ENCODE measurements at places on chromosomes 3 and 15. TPM values are rescaled to one million over a fixed set of nuclear protein-coding genes. Genes with fewer than 3 reads are reported as not detected.
A peak's percentile ranks its signal among the peaks of the same experiment; 100 is the strongest.

DNA sequence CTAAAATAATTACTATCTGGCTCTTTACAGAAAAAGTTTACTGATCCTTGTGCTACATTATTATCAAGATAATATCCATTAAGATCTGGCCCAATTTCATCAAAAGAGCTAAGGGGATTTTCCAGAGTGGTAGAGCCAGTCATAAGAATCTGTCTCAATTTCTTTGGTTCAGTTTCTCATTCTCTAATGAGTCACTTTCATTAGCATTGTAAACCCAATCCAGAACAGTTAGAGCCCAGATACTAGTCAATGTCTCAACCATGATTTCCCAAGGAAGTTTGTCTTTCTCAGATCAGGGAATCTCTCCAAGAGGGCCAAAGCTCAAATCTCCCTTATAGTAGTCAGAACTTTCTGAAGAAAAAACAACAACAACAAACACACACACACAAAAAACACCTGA lies 131.1 kb upstream of the PPP2R3A start:
- no peak for ATAC-seq

DNA sequence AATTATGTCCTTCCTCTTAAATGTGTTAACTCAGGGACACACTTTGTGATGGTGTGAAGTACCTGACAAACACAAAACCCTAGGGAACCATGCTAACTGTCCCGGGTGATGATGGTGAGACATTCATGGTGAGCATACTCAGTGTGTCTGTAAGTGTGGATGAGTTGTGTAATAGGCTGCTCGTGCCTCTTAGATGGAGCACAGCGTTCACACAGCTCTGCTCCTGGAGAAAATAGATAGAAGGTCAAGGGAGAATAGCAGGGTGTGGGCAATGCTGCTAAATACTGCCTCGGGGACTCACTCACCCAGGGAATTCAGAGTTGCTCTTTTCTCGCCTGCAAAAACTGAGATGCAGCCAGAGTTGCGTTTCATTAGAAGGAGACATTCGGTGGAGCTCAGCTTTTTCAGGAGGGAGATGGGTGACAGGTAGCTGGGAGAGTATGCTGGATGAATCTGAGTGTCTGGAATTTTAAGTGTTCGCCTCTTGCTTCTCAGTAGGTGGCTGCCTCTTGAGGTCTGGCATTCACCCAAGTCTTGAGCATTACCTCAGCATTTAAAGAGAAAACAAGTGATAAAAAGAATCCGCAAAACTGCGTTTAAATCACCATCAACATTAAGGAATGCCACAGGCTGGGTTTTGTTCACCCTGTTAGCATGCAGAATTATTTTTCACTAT lies 813.2 kb downstream of the AGBL1 start:
- ATAC-seq = no peak

GRCh38 chr3:31635545-31635944 lies 102.8 kb downstream of the STT3B start:
- no peak for ATAC-seq

Gene DPPA2
- total RNA-seq = not detected

GRCh38 chr15:81133782-81134461 lies at the start of gene CFAP161:
Gene CFAP161 (plus strand): TSS chr15:81134270. CDS start chr15:81134330, 60 bp downstream.
- ATAC-seq = peak; percentile 70

DNA sequence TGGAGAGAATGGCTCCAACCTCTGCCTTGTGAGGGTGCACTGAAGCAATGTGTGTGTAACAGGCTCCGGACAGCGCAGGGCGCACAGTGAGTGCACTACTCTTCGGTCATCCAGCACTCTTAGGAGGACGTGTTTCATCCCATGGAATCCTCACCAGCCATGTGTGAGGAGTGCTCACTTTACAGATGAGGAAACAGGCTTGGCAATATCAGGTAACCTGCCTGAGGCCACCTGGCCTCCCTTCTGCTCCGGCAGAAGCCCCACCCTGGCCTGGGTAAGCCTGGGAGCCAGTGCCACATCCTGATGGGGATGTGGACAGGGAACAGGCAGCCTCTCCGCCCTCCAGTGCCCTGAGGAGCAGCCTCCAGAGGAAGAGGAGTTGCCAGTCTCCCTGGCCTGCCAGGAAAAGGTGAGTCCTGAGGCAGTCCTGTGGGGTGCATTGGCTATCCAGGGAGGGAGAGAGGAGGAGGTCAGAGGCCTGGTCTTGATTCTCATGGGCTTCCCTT lies 39.4 kb upstream of the LIMD1 start:
- peak; percentile 24 for ATAC-seq

DNA sequence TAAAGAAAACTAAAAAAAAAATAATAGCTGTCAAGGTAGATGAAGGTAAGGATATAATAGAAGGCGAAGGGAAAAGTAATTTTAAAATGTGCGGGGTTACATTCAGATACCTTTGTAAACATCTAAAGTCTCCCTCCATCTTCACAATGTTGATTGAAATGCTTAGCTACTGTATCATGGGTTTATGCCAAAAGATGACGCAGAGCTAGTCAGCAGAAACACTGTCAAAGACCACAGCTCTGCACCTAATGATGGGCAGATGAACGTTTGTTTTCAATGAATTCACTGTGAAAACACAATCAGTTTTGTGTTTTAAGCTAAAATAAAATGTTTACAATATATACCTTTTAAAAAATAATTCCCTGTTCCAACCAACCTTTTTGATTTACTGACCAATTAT lies 61.2 kb downstream of the RFTN1 start:
- no peak for ATAC-seq

DNA sequence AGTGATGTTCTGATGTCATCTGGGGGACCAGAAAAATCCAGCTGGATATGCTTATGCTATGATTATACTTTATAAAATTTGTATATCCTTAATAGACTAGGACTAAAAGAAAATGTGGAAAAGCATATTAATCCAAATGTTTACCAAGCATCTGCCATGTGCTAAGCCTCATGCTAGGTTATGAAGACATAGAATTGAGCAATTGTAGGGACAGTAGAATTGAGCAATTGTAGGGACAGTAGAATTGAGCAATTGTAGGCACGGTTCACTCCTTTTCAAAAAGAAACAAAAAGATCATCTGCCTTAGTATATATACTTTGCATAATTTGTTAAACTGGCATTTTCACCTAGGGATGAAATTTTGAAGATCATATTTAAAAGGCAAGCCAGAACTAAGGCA lies 18.3 kb downstream of the ABHD5 start:
- peak; percentile 60 for ATAC-seq

GRCh38 chr15:67836477-67836876 lies 3.4 kb downstream of the RNU6-1 start:
- ATAC-seq = no peak

- ATAC-seq = no peak
Observed at GRCh38 chr15:88115486-88116152, 140.9 kb downstream of the NTRK3 start.

Gene THPO
- total RNA-seq = not detected

DNA sequence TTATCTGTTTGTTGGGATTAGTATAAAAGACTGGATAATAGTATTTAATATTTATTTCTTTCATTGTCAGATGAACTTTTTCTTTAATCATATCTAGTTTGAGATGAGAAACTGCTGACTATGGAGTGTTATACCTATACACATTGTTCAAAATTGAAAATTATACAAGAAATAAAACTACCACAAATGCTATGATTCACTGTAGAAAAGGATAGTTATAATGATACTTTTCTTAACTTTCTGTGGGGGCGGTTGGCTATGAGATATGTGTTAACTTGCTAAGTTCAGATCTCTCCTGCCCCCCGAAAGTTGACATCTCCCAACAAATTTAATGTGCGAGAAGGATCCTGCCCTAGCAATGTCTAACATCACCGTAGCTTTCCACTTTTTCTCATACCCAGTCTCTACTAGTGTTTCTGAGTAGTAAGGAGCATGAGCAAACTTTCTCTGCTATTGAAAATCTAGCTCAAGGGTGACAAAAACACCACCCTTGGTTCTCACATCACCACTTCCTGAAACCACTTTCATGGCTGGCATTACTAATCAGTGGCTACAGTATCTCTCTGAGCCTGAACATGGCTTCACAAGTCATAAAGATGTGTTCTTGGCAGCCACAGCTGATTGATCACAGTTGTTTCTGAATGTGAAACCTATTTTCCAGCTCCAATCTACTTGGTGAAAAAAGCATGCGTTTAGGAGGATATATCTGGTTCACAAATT lies 15.8 kb upstream of the SAMMSON start:
- ATAC-seq = no peak

Gene ECE2
- not detected for total RNA-seq

DNA sequence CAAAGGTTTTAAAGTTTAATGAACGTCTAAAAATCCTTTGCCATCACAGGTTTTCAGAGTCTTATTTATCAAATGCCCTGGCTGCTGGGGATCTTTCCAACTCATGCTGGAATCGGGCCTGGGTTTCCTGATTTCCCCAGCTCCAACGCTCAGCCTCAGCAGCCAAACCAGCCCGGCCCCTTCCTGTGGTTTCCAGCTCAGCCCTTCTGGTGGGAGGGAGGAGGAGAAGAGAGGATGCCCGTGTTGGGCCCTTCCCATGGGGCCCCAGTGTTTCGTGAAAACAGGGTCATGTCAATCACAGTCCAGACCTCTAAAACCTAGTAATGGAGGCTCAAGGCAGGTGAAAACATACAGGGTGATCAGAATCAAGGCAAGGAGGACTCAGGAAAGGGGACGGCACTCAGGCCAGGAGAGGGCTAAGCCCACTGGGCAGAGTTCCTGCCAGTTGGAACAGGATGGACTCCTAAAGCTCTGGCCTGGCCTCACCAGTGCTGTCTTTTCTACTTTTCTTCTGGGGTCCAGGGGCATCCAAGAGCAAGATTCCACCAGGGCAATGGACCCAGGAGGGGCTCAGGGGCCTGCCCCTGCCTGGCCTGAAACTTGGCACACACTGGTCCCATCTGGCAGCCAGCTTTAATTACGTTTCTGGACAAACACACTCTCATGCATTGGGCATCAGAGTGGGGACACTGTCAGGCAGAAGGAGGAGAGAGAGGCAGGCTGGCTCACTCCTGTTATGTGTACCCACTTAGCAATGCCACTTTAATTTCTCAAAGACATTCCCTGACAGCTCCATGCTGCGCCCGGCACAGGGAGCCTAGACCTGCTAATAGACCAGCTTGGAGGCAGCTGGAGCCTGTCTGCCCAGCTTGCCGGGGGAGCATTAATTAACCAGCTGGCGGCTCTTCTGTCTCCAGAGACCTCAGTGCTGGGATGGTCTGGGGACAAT lies 194.6 kb downstream of the FAM43A start:
- peak; percentile 18 for ATAC-seq

DNA sequence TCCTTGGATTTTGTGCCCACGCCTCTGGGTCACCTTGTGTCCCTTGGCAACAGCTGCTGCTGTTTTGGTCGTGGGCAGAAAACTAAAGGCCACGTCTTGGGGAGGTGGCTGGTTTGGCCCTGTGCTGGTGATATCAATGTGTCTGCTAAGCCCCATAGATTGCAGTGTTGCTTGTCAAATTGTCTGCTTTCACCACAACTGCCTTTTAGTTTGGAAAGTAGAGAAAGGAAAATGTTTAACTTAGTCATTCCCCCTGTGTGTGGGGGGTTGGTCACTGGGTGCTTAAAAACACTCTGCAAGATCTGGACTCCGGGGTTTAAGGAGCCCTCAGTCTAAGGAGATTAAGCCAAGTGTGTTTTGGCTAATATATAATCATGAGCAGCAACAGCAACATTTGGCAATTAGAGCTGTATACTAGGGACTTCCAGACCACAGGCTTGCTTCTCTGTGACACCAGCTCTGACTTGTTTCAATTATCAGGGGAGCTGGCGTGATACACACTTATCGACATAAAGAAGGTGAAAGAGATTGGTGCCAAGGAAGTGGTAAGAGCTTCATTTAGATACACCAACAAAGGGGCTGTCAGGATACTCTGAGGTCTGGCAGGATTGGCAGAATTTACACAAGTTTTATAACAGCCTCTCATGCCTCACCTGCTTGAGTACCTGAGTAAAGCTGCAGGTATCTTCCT lies 3.5 kb downstream of the SMAD3 start:
- ATAC-seq = no peak

Data from esophagus mucosa (tissue), 1 donor.